ENCODE measurements at places on chromosomes 3 and 15.

GRCh38 chr3:146166415-146166821, 5.4 kb upstream of the PLOD2 start:
- DNase-seq: no peak
- no peaks in the 10 kb centered on the region for H3K4me1 ChIP-seq
- H3K36me3 ChIP-seq: no peaks in the 10 kb centered on the region
- peaks cover 6% of the 10 kb centered on the region for H3K27me3 ChIP-seq

DNA sequence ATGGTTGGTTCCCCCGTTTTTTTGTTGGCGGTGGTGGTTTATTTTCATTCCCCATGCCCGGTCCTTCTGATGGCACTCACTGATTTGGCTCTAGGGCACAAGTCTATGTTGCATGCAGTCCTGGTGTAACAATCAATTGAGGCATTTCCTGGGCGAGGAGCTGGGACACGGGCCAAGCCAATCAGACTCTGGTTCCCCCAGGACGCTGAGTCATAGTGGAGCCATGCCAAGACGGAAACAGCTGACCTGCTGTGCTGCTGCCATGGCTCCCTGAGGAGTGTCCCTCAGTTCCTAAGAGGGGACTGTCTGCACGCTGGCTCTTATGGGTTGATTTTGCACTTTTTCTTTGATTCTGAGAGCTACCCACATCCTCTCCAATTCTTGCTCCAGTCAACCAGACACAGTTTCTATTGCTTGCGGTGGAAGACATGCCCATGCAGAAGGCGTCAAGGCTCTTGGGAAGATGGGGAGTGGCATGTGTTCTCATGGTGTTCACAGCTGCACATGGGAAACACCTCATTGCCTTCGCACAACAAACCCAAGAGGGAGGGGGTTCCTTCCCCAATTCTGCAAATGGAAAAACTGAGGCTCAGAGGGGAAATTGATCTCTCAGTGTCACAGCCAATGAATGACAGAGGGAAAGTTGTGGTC, 28.3 kb upstream of the ALDH1L1 start:
- no peak overlapping the region for H3K4me3 ChIP-seq
- H3K27ac ChIP-seq: no peak overlapping the region
- H3K36me3 ChIP-seq: peaks cover 3% of the 10 kb centered on the region

DNA sequence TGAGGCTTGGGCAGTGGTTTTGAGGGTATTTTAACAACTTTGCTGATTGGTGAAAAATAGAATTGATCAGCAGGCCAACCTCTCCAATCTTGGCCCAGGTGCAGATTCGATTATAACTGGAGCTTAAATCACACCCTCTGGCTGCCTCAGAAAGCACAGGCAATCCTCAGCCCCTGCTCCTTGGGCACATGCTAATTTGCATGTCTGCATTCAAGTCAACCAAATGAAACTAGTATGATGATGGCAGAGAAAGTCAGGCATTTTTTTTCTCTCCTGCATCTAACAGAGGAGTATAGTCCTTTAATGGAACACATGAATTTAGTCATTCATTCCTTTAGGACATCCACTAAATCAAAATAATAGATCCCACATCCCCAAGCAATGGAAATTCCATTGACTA, 16.8 kb upstream of the NMNAT3 start:
- H3K4me1 ChIP-seq: no peaks in the 10 kb centered on the region
- DNase-seq: no peak
- peaks cover 3% of the 10 kb centered on the region for H3K27me3 ChIP-seq
- H3K4me3 ChIP-seq: no peak overlapping the region

- peaks cover 7% of the 10 kb centered on the region for H3K27me3 ChIP-seq
- no peak for DNase-seq
- no peak overlapping the region for H3K4me3 ChIP-seq
- no peaks in the 10 kb centered on the region for H3K36me3 ChIP-seq
Measured at GRCh38 chr15:90671216-90671615, 45.9 kb upstream of the BLM start.

GRCh38 chr3:13066236-13066635, 7.0 kb downstream of the IQSEC1 start:
- peak overlapping the region; percentile 91 for H3K27ac ChIP-seq
- H3K4me1 ChIP-seq: peaks cover 46% of the 10 kb centered on the region
- no peak for DNase-seq

DNA sequence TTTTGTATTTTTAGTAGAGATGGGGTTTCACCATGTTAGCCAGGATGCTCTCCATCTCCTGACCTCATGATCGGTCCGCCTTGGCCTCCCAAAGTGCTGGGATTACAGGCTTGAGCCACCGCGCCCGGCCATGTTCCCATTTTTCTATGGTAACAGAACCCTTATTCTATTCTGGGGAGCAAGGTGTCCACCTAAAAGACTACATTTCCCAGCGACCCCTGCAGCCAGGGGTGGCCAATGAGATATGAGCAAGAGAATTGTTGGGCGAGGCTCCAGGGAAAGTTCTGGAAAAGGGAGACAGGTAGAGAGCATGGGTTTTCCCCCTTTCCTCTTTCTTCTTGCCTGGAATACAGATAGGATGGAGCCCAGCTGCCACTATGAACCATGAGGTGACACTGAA, 96.9 kb downstream of the LINGO1 start:
- H3K4me1 ChIP-seq: peaks cover 43% of the 10 kb centered on the region
- H3K36me3 ChIP-seq: no peaks in the 10 kb centered on the region
- no peak overlapping the region for H3K4me3 ChIP-seq
- DNase-seq: no peak

DNA sequence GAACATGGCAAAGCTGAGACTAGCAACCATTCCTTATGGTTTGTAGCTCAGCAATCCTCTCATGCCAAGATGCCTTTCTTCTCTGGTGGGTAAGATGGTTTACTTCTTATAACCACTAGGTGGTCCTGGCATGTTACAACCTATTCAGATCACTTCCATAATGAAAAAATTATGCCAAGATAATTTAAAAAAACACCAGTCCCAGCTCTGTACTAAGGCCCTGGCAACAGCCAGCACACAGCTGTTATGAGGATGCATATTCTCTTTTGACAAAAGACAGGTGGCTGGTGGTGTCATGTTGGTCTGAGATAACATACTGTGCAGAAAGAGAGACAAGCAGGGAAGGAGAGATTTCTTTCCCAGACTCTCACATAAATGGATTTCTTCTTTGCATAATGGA, 65.7 kb upstream of the FRMD4B start:
- no peak overlapping the region for H3K27ac ChIP-seq
- H3K4me3 ChIP-seq: no peak overlapping the region
- H3K36me3 ChIP-seq: no peaks in the 10 kb centered on the region
- DNase-seq: no peak
- no peaks in the 10 kb centered on the region for H3K27me3 ChIP-seq

- peaks cover 3% of the 10 kb centered on the region for H3K27me3 ChIP-seq
- DNase-seq: no peak
- H3K4me1 ChIP-seq: no peaks in the 10 kb centered on the region
Measured at GRCh38 chr3:46681856-46682540, 11.5 kb downstream of the ALS2CL start.

- no peak overlapping the region for H3K4me3 ChIP-seq
- no peaks in the 10 kb centered on the region for H3K36me3 ChIP-seq
- peaks cover 17% of the 10 kb centered on the region for H3K27me3 ChIP-seq
- peaks cover 4% of the 10 kb centered on the region for H3K4me1 ChIP-seq
- H3K27ac ChIP-seq: no peak overlapping the region
Measured at GRCh38 chr15:66151809-66152208, 101.7 kb downstream of the MEGF11 start.

DNA sequence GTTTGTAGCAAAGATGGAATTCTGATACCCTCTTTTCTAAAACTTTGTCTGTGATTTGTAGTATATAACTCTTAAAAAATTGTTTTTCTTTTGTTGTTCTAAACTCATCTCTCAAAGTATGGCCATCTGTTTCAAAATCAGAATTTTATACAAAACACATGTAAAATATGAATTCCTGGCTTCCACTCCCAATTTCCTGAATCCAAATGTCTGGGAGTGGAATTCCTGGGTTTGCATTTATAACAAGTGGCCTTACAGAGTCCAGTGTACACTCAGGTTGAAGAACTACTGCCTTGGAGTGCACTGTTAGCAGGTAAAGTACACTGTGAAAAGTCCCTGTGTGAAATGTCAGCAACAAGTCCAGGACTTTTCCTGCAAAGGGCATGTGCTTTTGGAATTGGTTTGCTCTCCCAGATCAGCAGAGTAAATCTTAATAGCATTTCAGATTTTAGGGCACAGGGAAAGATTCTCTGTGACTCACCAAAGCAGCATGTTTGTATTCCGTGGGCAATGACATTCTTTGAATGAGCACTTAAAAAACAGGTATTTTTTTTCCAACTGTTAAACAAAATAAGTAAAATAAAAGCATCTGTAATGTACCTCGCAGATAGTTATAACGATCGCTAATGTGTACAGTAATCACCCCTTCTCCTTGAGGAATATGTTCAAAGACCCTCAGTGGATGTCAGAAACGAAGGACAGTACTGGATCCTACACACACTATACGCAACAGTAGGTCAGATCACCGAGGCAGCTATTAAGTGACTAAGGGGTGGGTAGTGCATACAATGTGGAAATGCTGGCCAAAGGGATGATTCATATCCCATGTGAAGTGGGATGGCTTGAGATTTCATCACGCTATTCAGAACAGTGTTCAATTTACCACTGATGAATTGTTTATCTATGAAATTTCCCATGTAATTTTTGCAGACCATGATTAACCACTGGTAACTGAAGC, 2.0 kb upstream of the CLDN16 start:
- no peaks in the 10 kb centered on the region for H3K4me1 ChIP-seq
- H3K27me3 ChIP-seq: peaks cover 3% of the 10 kb centered on the region
- H3K36me3 ChIP-seq: no peaks in the 10 kb centered on the region
- H3K4me3 ChIP-seq: no peak overlapping the region

GRCh38 chr3:32423534-32423933, 31.9 kb downstream of the CMTM7 start:
- no peaks in the 10 kb centered on the region for H3K27me3 ChIP-seq
- H3K4me3 ChIP-seq: no peak overlapping the region
- peaks cover 3% of the 10 kb centered on the region for H3K36me3 ChIP-seq

DNA sequence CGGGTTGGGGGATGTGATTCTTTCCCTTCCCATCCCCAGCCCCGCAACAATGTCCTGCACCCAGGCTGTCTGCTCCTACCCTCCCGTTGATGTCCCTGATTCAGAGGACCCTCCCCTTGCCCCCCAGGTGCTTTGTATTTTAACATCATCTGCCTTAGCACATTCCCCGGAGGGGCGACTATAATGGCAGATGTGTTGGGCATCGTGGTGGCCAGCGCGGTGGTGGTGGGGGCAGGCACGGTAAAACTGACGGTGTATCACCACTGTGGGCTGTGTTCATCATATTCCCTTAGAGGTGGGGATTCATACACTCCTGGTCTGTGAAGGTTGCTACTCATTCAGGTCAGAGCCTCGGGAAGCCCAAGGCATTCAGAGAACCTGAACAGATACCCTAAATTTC, 173.0 kb downstream of the ADAMTS17 start:
- H3K4me3 ChIP-seq: no peak overlapping the region
- H3K4me1 ChIP-seq: no peaks in the 10 kb centered on the region
- H3K36me3 ChIP-seq: no peaks in the 10 kb centered on the region

- no peak for DNase-seq
- H3K4me3 ChIP-seq: no peak overlapping the region
- no peak overlapping the region for H3K27ac ChIP-seq
Measured at GRCh38 chr15:78049691-78050440, 27.6 kb downstream of the TBC1D2B start.

- H3K4me1 ChIP-seq: peaks cover 20% of the 10 kb centered on the region
- no peaks in the 10 kb centered on the region for H3K27me3 ChIP-seq
Measured at GRCh38 chr3:67291287-67292252, 293.5 kb downstream of the KBTBD8 start.

DNA sequence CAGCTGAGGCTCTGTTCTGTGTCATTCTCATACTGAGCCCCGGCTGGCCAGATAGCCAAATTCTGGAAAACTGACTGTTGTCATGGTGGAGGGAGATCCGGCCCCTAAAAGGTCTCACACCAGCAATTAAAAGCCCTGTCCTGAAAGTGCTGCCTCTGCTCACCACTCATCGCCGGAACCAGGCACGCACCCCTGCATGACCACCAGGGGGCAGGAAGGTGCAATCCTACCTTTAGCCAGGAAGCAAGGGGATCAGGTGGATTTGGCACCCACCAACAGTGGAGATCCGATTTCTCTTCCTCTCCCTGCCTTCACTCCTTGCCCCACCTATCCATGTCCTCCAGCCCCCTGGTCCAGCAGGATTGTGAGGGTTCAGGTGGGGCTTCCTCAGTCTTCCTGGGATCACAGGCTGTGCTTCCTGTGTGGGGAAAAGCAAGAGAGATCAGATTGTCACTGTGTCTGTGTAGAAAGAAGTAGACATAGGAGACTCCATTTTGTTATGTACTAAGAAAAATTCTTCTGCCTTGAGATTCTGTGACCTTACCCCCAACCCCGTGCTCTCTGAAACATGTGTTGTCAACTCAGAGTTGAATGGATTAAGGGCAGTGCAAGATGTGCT, 16.1 kb upstream of the CACNA2D2 start:
- no peak overlapping the region for H3K27ac ChIP-seq
- peak; percentile 57 for DNase-seq
- peaks cover 11% of the 10 kb centered on the region for H3K27me3 ChIP-seq
- no peaks in the 10 kb centered on the region for H3K36me3 ChIP-seq

- H3K4me3 ChIP-seq: no peak overlapping the region
- H3K36me3 ChIP-seq: peaks cover 24% of the 10 kb centered on the region
- H3K27ac ChIP-seq: no peak overlapping the region
- DNase-seq: no peak
- no peaks in the 10 kb centered on the region for H3K27me3 ChIP-seq
Measured at GRCh38 chr15:67605871-67606270, 63.4 kb downstream of the MAP2K5 start.

Data from memory B cell (primary cell).